Activated naive CD8-positive, alpha-beta T cell treated with anti-CD3 and anti-CD28 coated beads, Interleukin-2, amount 50 U/mL, for 24 hours (primary cell): ENCODE measurements at places on chromosomes 5 and 9.

GRCh38 chr5:27217155-27217956 lies 179.0 kb upstream of the CDH9 start:
- no peak for DNase-seq

- no peak for DNase-seq
Observed at GRCh38 chr5:168736281-168736831, 157.2 kb upstream of the PANK3 start.

- DNase-seq = no peak
Observed at GRCh38 chr5:180130876-180131740, 59.5 kb upstream of the RNF130 start.

DNA sequence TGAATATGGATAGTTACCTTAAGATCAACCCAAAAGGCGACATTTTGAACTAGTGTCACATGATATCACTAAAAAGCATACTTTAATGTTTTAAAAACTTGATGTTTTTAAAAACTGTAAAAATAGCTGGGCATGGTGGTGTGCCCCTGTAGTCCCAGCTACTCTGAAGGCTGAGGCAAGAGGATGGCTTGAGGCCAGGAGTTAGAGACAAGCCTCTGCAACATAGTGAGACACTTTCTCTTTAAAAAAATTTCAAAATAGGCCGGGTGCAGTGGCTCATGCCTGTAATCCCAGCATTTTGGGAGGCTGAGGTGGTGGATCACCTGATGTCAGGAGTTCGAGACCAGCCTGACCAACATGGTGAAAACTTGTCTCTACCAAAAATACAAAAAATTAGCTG lies 129.5 kb downstream of the NPR3 start:
- no peak for DNase-seq

DNA sequence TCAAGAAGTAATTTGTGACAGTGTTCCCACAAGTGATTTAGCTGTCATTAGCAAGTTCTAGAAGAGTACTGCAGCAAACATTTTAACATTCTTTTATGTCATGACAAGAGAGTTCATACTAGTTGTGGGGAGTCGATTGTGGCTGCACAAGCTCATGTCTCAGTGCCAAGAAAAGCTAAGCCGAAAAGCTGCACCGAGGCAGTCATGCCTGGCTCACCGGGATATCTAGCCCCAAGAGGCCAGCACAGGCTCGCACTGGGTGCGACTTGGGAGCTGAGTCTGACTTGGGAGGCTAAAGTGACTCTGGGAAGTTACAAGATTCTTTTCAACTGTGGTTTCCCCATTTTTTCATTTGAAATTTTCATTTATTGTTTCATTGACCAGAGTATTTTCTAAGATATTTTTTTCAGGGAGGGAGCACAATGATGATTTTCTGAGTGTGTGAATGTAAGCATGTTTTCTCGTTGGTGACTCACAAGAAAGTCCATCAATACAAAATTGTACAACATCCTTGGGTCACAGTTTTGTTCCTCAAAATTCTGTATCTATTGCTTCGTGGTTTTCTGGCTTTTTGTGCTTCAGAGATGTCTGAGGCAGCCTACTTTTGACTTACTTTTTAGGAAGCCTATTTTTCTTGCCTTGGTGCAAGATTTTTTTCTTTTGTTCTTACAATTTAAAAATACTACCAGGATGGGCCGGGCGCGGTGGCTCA lies 18.7 kb downstream of the CAST start:
- no peak for DNase-seq

DNA sequence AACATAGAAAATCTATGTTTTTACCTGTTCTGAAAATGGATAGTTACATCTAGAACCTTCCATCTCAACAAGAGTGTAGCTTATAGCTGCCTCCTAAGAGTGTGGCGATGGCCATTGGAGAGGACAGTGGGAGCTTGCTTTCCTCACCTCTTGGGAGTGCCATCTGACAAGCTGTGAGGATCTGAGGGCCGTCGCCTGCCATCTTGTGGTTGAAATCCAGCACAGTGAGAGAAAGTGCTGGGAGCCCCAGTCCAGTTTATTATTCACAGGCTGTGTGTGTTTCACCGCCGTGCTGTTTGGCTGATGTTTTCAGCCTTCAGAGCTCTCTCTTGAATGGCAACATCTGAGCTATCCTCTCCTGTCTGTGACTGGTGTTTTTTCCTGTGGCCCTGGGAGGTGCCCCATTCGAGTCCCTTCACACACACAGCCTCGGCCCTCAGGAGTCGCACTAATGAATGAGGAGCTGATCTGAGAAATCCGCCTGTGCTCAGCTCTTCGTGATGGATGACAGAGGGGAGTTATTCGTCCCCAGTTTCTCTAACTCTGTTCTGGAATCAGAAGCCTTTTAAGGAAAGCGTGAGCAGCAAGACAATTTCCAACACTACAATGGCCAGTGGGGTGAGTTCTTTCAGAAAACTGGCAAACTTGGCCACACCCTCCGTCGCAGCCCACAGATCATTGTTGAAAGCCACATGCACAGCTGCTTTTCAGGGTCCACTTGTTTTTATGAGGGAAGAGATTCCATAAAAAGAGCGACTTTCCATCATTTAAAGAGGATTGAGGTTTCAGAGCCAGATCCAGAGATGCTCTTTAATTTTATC lies 170.3 kb downstream of the PDZD2 start:
- peak; percentile 11 for DNase-seq

GRCh38 chr5:171997011-171997410 lies 9.4 kb downstream of the FBXW11 start:
- DNase-seq = no peak

DNA sequence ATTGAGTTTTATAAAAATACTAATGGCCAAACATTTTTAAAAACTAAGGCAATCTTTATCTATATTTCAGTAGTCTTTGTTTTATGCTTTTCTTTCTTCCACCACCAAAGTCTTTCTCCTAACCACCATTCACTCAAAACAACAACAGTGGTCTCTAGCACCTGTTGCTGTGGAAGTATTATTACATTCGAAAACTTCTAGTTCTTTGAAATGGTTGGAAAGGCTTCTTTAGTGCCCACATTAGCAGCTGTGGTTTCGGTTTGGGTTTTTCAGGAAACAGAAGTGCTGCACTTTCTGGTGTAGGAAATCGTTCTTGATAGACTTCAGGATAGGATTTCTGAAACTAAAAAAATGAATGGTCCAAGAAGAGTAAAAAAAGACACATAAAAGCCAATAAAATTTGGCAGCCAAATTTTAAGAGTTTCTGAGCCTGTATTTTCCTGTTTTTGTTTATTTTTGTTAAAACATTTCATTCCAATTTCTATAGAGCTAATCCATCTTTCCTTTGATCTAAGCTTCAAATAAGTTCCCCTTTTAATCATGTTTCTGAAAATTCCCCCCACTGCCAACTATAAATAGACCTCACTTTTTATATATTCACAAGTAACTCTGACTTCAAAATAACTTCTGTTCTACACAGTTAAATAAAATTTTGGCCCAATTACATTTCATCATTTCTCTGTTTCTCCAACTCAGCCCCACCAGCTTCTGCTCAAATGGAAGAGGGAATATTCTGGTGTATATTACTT lies 102.2 kb downstream of the DEPDC1B start:
- no peak for DNase-seq

- no peak for DNase-seq
Observed at GRCh38 chr9:107751567-107752210, 262.1 kb upstream of the KLF4 start.

GRCh38 chr9:124840300-124840833 lies 12.9 kb upstream of the WDR38 start:
- DNase-seq = no peak

DNA sequence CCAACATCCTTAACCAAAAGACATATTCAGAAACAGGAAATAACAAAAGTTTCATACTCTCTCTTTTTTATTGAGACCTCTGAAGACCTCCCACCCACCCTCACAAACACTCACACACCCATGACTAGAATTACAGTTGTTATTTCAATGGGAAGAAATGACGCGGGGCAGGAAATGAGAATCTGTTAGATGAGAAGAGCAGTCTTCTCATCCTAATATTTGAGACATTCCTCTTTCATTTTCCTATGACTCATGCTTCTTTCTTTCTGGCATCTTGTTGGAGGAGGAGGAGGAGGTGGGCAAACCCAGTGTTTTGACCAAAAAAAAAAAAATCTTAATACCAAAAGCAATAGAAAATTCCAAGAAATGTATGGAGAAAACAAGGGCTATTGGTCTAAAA lies 179.5 kb upstream of the TARS1 start:
- no peak for DNase-seq

DNA sequence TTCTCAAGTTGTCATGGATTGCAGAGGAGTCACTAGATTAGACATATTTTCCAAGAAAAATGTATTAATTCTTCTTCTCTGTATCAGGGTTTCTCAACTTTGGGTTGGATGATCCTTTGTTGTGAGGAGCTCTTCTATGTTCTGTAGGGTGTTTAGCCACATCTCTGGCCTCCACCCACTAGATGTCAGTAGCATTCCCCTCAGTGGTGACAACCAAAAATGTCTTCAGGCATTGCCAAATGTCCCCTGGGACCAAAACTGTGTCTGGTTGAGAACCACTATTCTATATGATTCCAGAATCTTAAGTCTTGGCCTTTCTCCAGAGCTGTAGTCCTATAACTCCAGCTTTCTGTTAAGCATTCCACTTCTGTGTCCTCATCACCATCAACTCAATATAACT lies 220.9 kb downstream of the KIAA0825 start:
- no peak for DNase-seq

DNA sequence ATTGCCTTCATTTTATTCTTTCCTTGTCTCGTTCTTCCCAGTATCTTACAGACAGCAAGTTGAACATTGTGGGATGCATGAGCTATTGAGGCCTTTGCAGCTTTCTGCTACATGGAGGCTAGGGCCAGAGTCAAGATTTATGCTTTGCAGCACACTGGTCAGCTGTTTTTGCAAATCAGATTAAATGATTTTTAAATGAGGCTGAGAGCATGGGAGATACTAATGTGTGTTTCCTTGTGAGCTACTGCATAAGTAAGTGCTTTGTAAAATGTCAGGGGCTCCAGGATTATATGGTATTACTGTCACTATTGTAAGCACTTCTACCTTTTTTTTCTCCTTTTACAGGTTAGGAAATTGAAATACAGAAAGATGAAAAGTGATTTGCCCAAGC lies 111.0 kb upstream of the CDKN2B start:
- DNase-seq = no peak

- no peak for DNase-seq
Observed at GRCh38 chr5:117195076-117195475, 620.5 kb upstream of the SEMA6A start.

DNA sequence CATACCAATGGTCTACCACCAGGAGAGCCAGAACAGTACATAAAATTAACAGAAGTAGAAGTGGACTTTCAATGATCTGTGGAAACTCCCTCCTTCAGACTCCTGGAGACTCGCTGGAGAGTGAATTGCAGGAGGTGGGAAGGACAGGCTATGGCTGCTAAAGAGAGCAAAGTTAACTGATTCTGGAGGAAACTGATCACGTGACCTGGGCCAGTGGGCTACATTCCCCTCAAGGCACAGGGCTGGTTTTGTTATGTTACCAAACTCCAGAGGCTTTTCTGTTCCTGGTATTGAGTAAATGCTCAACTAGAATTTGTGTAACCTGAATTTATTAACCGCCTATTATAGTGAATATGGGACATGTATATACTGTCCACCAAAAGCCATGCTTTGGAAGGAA lies 372.6 kb downstream of the MTRR start:
- DNase-seq = no peak

GRCh38 chr5:172694061-172694460 lies 53.0 kb downstream of the NEURL1B start:
- no peak for DNase-seq

GRCh38 chr5:1763960-1764605 lies 35.6 kb downstream of the MRPL36 start:
- DNase-seq = no peak

GRCh38 chr9:102035929-102036328 lies 297.5 kb upstream of the GRIN3A start:
- no peak for DNase-seq
